ENCODE measurements at places on chromosomes 16 and 17.

DNA sequence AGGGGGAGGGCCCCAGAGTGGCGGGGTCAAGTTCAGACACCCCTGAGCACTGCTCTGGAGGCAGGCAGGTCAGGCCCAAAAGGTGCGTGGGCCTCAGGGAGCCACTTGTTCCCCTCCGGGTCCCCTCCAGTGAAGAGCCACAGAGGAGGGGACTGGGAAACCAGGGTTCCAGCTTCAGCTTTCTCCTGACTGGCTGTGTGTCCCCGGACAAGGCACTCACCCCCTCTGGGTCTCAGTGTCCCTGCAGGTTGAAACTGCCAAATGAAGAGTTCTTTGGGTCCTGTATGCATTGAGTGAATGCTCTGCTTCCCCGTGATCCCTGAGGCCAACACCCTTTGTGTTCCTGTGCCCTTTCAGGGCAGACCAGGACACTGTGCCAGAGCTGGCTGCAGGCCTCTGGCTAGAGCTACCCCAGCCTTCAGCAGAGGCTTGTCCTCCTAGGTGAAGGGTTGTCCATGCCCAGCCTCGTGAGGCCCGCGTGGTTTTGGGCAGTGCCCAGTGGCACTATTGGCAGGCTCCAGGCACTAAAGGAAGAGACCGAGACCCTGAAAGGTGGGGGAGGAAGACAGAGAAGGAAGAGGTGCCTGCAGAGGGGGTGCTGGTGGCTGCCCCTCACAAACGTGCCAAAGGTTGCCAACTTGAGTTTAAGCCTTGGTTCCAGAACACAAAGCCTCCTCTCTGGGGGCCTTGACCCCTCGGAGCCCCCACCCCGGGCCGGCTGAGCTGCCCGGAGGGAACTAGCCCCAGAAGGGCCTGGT, 13.3 kb upstream of the WNT3 start:
- no peak for DNase-seq

DNA sequence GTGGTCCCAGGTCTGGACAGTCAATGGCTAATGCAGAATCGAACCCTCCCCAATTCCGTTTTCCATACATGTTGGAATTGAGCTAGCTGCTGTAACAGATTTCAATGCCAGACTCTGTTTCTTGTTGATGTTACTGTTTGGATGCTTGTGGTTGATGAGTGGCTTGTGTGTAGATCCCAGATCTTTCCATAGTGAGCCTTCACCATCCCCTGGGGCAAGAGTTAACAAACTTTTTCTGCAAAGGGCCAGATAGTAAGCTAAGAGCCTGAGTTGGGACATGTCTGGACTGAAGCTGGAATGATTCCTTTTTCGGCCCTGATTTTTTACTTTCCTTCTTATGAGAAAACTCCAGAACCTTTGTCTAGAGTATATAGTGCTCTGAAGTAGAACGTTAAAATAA, 296.3 kb downstream of the CPPED1 start:
- no peak for DNase-seq

- DNase-seq: no peak
Measured at GRCh38 chr17:79066963-79067362, 7.7 kb upstream of the ENGASE start.

DNA sequence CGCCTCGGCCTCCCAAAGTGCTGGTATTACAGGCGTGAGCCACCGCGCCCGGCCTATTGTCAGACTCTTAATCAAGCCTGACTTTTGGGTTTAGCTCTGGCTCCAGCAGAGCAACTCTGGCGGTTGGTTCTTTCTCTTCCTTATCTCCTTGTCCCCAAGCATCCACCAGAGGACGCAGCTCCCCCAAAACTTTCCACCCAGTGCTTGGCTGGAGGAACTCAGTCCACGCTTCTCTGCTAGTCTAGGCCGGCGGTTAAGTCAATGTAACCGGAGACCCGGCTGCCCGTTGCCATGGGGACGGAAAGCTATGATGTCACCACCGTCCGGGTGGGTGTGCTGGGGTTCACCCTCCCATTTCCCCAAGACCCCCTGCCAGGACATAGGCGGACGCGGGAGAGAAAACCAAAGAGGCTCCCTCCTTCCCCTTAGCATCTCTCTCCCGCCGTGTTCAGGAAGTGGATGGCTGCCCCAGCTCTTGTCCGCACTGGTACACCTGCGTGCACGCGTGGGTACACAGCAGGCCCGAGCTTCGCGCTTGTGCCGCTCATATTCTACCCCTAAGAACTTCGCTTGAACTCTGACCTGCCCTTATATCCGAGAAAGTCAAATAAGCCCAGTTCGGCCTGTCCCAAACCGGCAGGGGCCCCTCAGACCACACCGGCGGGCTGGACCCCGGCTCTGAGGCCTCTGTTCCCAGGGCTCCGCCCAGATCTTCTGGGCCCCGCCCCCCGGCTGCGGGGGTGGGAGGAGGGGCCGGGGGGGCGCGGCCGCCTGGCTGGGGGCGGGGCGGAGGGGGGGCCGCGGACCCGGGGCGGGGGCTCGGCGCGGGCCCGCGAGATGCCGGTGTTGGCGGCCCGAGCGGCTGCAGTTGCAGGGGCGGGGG, at the start of gene RND2:
Gene RND2 (plus strand): TSS at position 825 of the 883 bp plus-strand sequence. CDS start 117 bp downstream, outside the sequence.
- peak; percentile 75 for DNase-seq

- no peak for DNase-seq
Measured at GRCh38 chr17:43126911-43127290, 1.7 kb upstream of the BRCA1 start.

DNA sequence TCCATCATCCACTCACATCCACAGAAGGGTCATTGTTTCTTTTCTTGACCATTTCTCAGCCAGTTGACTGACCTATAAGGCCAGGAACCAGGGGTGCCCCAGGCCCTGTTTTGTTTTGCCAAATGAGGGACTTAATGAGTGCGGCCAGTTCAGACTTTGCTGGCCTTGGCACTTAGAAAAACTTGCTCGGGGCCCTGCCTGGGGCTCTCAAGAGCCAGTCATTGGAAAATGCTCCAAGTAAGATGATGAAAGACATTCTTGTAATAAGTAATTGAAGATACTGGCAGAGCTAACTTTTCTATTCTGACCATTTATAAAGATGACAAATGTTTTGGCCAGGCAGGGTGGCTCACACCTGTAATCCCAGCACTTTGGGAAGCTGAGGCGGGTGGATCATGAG, 29.0 kb upstream of the CLEC18B start:
- DNase-seq: no peak

GRCh38 chr16:81003610-81004460, 2.9 kb downstream of the CMC2 start:
- DNase-seq: peak; percentile 47

- peak; percentile 63 for DNase-seq
Measured at GRCh38 chr17:1865252-1866037, 35.6 kb downstream of the RPA1 start.

DNA sequence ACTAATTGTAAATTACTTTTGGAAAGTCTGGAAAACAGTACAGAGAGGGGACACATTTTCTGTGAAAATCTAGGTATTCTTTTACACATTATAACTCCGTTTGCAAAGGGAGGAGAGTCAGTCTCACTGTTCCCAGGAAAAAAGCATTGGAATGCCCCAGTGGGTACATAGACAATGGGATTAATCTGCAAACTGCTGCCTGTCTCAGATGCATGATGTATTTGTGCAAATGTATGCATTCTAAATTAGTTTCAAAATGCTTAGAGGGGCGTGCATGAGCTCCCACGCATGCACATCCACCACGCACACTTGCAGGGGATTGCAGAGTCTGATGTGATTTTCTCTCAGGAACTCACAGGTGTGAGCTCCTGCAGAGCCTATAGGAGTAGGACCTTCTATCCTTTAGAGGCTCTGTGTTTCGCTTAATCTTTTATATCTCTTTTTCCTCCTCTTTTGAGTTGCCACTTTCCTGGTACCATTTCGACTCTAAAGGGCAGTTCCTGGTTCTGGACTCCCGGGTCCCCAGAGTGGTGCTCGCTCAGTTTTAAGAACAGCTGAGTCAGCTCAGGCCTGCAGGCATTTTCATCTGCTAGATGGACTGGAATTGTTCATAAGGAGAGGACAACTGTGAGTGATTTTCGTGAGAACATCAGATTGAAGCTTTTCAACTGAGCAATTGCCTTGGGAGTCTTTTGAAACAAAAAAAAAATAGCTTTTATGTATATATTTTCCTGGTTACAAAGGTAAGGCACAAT, 1.1 kb downstream of the BCO1 start:
- DNase-seq: no peak

GRCh38 chr16:67256701-67257230, 8.0 kb downstream of the SLC9A5 start:
- DNase-seq: no peak

DNA sequence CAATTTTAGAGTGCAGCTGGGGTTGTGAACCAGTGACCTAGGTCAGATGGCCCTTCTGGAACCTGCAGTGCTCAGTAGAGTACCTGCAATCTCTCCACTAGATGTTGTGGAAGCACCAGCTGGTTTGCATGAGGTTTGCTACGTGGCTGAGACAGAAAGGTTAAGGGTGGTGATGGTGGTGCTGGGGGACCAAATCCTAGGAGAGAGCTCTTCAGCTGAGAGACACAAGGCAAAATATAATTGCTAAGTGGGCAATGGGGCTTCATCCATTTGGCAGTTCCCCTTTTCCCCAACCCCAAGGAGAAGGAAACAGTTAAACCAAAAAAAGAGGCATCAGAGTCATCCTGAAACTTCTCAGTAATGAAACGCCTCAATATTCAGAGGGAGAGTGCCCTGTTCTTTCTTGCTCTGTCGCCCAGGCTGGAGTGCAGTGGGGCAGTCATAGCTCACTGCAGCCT, 13.9 kb downstream of the ITPRIPL2 start:
- DNase-seq: peak; percentile 77

DNA sequence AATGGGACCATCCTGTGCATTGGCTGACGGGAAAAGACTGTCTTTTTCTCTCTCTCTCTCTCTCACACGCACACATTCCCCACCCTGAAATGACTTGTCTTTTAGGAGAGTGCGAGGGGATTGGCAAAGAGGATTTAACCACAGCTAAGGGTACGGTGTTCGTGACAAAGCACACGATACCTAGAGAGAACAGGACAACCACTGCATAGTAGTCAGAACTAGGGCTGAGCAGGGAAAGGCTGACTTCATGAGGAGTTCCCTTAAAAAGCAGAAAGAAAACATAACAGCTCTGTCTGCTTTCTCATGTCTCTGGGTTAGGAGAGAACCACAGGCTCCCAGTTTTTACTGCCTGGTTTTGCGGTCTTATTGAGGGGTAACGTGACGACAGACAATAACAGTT, 742.8 kb upstream of the SOX9 start:
- DNase-seq: no peak

- DNase-seq: no peak
Measured at GRCh38 chr17:48701864-48702532, 20.3 kb downstream of the PRAC1 start.

DNA sequence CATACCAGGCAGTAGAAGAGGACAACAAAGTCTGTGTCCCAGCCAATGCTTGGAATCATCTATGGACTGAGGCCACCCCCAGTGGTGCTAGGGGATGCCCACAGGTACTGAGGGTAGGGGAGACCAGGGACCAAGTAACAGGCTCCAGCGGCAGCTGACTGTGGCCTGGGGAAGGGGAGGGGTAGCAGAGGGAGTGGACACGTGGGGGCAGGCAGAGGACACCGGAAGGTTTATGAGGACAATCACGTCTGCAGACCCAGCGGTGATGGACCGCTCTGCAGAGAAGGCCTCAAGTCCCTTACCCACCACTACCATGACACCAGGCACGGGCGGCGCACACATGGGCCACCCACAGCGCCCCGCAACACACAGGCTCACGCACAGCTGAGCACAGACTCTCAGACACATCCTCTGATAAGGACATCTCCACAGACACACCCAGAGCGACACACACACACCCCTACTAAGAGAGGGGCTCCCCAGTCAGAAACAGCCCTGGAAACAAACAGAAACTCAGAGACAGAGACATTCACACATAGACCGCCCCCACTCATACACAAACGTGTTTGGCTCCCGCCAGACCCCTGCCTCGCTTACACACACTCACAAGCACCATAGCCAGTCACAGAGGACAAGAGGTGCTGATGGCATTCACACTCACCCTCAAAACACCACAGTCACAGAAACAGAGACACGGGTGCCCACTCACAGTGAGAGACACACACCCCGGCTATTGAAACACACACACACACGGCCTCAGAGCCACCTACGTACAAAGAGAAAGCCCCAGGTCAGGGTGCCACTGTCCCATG, 35.8 kb downstream of the SRCIN1 start:
- DNase-seq: no peak

DNA sequence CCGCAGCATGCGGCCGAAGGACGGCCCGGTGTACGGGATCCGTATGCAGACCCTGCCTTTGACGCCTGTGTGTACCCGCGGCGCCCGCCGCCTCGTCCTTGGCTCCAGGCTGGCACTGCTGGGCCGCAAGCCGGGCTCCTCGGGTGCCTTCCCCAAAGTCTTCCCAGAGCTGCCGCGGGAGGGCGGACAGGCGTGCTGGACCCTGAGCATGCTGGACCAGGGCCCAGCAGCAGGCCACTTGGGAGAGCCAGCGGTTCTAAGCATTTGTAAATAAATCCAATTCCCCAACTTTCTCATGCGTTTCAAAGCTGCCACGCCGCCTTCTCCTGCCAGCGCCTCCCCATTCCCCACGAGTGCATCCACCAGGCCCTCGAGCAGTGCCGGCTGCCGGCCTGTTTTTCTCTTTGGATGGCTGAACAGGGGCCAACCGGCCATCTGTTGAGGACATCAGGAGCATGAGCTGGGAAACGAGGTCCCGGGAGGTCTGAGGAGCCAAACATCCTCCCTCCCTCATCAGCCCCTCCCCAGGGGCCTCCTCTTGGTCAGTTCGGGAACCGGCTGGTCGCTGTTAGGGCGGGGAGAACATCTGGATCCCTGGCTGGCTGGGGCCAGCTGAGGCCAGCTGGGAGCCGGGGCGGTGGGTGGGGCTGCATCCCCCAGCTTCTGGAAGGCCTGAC, 20.5 kb upstream of the PABPN1L start:
- DNase-seq: no peak

- DNase-seq: no peak
Measured at GRCh38 chr17:43949781-43950180, 4.0 kb downstream of the PYY start.

Data from activated CD4-positive, alpha-beta T cell treated with anti-CD3 and anti-CD28 coated beads, Interleukin-10, Interleukin-2, amounts not matched to agents 100 ng/mL and 50 ng/mL, durations not matched to agents 16 hours and 8 hours (primary cell).